ENCODE measurements at places on chromosomes 2 and 18.

DNA sequence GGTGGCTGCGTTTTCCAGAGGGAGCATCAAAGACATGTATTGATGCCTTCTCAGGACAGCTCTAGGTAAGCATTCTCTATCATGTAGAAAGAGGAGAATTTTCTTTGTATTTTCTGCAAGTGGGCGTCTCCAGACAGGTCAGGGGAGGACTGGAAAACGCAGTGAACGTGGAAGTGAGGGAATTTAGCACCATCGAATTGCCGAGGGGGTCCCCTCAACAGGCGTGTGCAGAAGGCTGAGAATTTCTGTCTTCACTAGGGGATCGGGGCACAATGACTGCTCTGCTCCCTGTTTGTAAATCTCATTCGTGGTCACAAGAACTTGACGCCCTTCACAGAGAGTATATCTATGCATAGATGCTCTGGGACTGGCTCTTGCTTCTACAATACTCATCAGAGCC lies 5.0 kb upstream of the NTSR2 start:
- DNase-seq, result no peak

DNA sequence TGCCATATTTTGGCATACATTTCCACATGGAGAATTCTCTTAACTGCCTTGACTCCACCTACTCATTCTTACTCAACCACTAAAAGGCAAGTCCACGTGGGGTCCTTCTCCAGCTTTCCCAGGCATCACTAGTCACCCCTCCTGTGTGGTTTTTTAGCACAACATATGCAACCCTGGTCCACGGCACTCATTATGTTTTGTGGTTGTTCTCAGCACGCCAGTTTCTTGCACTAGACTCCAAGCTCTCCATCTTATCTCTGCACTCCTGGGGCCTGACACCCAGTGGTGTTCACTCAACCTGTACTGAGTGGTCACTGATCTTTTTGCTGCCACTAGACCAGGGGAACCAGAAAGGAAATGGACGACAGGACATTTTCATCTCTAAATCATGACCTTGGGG lies 18.0 kb downstream of the MARCHF4 start:
- DNase-seq, result no peak

GRCh38 chr18:61164321-61164720 lies 168.9 kb upstream of the CDH20 start:
- no peak for DNase-seq

DNA sequence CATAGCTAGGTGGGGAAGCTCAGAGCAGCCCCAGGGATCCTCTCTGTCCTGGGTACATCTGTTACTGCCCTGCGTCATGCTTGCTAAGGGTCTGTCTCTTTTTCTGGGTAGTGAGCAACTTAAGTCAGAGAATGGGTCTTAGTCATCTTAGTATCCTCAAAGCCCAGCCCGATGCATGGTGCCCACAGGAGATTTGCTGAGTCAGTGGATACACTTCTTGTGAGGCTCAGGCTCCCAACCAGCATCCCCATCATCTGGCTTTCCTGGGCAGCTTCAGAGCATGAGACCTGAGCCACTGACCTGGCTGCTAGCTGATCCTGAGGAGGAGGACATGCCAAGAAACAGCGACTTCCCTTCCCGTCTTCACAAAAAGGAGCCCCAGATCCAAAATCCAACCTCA lies 10.0 kb downstream of the FOXI3 start:
- DNase-seq, result no peak

GRCh38 chr2:142315346-142315745 lies 184.5 kb upstream of the LRP1B start:
- no peak for DNase-seq

- no peak for DNase-seq
These were observed 184.1 kb upstream of the ACVR2A start for GRCh38 chr2:147660680-147661079.

DNA sequence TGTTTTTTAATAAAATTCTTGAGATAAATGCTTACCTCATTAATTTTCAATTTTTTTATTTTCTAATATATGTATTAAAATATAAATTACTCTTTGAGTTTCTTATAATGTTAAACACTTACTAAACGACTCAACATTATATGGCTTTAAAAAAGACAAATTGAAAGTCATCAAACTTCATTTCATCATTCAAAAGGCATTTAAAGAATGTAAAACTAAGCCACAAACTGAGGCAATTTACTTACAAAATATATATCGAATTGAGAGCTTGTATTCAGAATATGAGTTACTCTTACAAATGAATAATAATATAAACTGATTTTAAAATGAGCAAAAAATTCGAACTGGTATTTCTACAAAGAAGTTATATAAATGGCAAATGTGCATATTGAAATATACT lies 1262.2 kb upstream of the PIK3C3 start:
- DNase-seq, result no peak

DNA sequence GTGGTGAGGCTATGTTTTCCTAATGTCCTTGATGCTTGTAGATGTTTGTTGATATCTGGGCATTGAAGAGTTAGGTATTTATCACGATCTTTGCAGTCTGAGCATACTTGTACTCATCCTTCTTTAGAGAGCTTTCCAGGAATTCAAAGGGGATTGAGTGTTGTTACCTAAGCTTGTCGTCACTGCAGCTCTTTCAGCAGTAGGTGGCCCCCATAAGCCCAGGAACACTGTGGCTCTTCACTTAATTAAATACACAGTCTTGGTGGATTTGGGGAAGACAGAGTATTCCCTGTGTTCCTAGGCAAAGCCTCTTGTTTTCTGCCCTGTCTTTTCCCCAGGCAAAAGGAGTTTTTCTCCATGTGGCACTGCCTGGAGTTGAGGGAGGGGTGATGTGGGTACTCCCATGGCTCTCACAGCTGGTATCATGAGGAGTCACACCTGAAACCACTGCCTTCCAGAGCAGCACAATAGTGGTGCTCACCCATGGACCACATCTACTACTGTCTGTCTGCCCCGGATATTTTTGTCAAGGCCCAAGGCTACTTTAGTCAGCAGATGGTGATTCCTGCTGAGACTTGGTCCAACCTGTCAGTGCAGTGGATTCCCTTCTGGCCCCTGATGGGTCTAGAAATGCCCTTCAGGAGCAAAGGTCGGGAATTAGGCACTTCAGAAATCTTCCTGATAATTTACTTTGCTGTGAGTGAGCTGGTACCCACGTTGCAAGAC lies 95.7 kb downstream of the GALNT13 start:
- DNase-seq, result no peak

All from CD4-positive, alpha-beta T cell treated with Interferon gamma for 1 hour (primary cell).